ENCODE measurements at places on chromosomes 3 and 15.

DNA sequence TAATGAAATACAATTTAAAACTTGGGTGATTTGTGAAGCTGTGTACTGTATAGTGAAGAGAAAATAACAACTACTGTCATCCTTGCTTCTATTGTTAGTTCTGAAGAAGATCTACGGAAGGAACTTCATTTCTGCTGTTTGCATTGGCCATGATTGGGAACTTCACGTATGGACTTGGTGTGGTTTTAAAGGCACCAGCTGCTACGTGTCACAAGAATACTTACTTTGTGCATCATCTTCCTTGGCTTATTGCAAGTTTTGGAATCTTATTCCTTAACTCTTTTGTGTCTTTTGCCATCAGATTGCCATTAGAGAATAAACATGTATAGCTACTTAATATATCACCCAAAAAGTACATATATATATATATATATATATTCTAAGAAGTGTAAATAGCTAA, 75.0 kb upstream of the VEPH1 start:
- no peak for DNase-seq

- no peak for DNase-seq
Observed at GRCh38 chr3:97910931-97911351, 61.3 kb downstream of the RIOX2 start.

DNA sequence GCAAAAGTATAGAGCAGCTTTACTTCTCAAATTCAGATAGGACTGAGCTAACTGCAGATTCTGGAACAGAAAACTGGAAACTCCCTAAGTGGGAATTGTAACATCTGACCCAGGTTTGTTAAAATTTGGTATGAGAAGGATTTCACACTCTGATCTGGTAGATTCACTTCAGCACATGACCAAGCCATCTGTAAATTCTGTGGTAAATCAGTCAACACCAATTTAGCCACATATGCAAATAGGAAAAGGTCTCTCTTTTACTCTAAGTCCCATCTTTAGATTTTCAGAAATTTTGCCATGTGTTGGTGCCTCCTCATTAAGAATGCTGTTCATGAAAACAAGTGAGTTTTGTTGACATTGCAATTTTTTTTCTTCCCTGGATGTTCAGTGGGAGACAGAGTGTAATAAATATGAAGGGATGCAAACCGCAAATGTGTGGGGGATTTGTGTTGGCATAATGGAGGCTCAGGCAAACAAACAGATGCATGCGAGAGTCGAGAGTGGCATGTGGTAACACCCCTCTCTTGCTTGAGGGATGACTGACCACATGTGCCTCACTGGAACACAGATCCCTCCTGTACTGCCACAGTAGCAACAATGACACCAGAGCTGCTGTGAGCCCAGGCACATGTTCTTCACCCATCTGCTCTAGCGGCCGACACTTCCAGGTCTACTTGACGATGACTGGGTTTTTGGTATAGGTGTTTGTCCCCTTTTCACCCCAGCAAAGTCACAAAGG, 146.6 kb downstream of the FEZF2 start:
- no peak for DNase-seq

DNA sequence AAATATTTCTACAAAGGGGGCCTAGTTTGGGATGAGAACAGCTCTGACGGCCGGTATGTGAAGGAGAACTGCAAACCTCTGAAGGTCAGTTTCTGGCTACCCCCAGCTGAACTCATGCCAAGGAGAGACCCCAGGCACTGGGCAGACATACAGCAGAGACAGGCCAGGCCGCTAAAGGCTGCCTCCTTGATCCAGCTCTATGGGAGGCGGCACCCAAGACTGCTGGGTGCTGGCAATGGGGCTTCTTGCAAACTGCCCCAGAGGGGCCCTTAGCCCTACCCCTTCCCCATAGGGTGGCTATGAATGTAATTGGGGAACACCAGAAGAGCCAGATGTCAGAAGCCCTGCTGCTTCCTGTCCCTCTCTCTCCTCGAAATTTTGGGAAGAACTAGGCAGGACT, 13.3 kb downstream of the CLK3 start:
- DNase-seq = no peak
